ENCODE measurements at places on chromosomes 5 and 9.

DNA sequence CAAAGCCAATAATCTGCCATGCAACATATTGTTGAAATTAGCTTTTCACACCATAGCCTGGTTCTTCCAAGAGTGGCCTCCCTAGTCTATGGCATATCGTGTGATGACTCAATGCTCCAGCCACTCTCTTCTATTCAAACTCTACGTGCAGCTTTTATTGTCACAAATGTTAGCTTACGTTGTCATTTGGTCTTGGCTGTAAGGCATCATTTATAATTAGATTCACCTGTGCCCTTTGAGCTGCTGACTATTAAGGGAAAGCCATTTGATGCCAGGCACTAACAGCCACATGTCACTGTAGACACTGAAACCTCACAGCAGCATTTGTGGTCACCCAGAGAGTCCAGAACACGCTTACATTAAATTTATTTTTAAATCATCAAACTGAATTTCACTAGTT, 66.8 kb downstream of the APBA1 start:
- DNase-seq = no peak

DNA sequence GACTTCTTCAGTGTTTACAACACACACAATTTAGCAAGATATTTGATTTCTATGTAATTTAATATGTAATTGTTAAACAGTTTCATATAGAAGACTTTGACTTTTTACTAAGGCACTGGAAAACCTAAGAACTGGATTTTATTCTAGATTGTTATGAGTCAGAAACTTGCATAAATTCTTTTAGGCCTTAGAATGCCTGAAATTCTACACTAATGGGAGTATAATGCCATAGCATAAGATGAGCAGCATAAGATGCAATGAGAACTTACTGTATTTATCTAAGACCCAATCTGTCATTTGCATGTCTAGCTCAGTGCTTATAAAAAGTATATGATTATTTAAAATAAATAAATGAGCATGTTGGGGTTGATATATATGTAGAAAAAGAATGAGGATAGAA, 285.2 kb downstream of the CDH12 start:
- no peak for DNase-seq

- peak; percentile 77 for DNase-seq
Observed at GRCh38 chr9:16191691-16192402, 639.0 kb downstream of the CCDC171 start.

- DNase-seq = no peak
Observed at GRCh38 chr5:128673970-128674369, 135.9 kb upstream of the FBN2 start.

DNA sequence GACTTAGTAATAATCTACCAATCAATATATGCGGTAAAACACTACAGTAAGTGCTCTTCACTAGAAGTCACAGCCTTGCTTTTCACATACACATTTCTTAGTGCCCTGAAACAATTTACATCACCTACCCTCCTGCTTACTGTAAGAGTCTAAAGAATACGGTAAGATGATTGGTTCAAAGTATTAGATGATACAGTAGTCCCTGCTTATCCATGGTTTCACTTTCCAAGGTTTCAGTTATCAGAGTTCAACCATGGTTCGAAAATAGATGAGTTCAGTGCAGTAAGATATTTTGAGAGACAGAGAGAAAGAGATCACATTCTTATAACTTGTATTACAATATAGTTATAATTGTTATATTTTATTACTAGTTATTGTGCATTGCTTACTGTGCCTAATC, 83.0 kb downstream of the CPLANE1 start:
- DNase-seq = no peak

DNA sequence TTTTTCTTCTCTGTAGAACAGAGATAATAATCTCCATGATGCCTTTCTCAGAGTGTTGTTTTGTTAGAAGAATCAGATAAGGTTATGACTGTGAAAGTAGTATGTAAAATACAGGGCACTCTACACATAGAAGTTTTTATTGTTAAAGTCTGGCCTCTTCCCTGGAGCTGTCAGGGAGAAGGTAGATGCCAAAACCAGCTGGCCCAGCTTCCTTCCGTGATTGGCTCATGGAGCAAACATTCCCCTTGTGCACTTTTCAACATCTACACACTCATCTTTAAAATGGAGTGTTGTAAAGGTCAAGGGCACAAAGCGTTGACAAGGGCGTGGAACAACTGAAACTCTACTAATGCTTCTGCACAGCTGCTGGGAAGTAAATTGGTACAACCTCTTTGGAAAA, 7.4 kb upstream of the RNF183 start:
- DNase-seq = no peak

DNA sequence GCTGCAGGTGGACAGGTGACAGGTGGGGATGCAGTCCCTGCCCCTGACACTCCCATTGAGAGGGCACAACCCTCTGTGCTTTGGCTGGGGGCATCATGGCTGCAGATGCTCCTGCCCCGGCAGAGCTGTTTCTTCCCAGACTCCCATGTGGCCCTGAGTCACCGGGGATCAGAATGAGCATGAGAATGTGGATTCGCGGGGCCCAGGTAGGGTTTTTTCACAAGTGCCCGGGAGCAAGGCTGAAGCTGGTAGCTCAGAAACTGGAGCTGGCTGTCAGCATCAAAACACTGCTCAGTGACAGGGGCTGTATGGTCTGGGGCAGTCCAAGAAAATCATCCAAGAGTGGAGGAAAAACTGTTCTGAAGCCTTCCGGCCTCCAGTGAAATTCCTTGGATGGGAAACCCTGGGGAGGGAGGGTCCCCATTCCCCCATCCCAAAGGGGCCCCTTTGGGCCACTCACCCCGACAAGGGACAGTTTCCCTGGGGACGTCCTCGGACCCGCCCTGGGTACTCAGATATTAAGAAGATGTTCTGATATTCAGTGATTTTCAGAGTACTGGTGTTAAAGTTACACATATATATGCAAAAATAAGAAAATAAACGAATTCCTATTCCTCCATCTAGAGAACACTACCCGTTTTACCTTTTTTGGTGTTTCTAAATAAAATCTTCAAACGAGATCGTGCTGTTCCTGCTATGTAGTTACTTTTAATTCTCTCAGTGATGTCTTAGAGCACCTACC, 120.1 kb upstream of the LPCAT1 start:
- peak; percentile 23 for DNase-seq
